Breast epithelium (tissue), 4 donors: ENCODE measurements at places on chromosomes 7 and 10. TPM values are rescaled to one million over a fixed set of nuclear protein-coding genes. Genes with fewer than 3 reads are reported as not detected.

- H3K4me3 ChIP-seq = no peak overlapping the region
- no peaks in the 10 kb centered on the region for H3K27me3 ChIP-seq
- no peak for DNase-seq
- no peaks in the 10 kb centered on the region for H3K4me1 ChIP-seq
Measured at GRCh38 chr7:240887-241421, 48.6 kb downstream of the FAM20C start.

- no peaks in the 10 kb centered on the region for H3K36me3 ChIP-seq
- peak; percentile 80 for DNase-seq
Measured at GRCh38 chr10:110398419-110399105, 93.8 kb upstream of the SMNDC1 start.

The CUEDC2 gene
- total RNA-seq = 54.4 TPM

DNA sequence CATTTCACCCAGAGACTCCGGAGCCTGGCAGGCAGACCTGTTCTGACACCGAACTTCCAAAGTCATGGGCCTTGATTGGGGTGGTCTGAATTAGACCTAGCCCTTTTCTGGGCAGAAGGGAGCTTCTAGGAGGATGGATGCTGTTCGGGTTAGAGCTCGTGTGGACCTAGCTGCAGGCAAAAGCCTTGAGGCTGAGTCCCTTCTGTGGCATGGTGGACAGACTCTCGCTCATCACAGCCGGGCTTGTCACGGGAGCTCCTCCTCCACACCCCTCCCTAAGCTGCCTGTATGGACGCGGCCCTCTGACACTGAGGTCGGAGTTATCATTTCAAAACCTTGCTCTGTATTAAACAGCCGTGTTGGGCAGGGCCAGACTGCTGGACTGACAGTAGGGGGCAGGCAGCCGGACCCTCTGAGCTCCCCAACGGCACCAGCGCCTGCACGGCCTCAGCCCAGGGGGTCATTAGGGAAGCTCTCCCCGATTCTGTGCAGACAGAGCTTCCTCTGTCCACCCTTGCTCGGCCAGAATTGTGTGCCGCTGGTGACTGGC lies 2.2 kb downstream of the IRF5 start:
- H3K27ac ChIP-seq = no peak overlapping the region
- H3K4me3 ChIP-seq = peak overlapping the region; percentile 51
- no peak for DNase-seq
- H3K27me3 ChIP-seq = no peaks in the 10 kb centered on the region

DNA sequence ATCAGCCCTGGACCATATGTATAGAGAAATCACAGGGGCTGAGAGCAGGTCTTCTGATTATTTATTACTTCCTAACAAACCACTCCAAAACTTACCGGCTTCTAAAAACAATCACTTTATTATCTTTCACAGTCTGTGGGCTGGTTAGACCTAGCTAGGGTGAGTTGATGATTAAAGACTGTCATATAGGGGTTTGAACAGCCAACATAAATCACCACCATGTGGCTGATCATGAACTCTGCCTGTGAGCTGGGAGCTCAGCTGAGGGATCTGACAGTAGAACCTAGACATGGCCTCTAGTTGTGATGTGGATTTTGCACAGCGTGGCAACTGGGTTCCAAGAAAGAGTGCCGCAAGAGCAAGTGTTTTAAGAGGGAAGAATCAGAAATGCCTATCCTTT lies 305.4 kb downstream of the CSTF2T start:
- H3K27me3 ChIP-seq = no peaks in the 10 kb centered on the region
- H3K27ac ChIP-seq = no peak overlapping the region
- no peak overlapping the region for H3K4me3 ChIP-seq
- peaks cover 8% of the 10 kb centered on the region for H3K4me1 ChIP-seq
- no peaks in the 10 kb centered on the region for H3K36me3 ChIP-seq

- no peak overlapping the region for H3K4me3 ChIP-seq
- no peak overlapping the region for H3K27ac ChIP-seq
- H3K36me3 ChIP-seq = no peaks in the 10 kb centered on the region
Measured at GRCh38 chr7:69651101-69651590, 52.9 kb downstream of the AUTS2 start.

The LRRC18 gene
- not detected for total RNA-seq

- DNase-seq = no peak
- H3K36me3 ChIP-seq = no peaks in the 10 kb centered on the region
- H3K4me3 ChIP-seq = no peak overlapping the region
- no peaks in the 10 kb centered on the region for H3K27me3 ChIP-seq
- no peaks in the 10 kb centered on the region for H3K4me1 ChIP-seq
Measured at GRCh38 chr10:71685554-71686232, 33.9 kb downstream of the C10orf105 start.

The CELF2 gene
- total RNA-seq = 178 TPM

GRCh38 chr7:116527521-116527920 lies 2.7 kb downstream of the CAV1 start:
- no peaks in the 10 kb centered on the region for H3K27me3 ChIP-seq
- peak overlapping the region; percentile 87 for H3K27ac ChIP-seq
- no peaks in the 10 kb centered on the region for H3K4me1 ChIP-seq
- no peak for DNase-seq

GRCh38 chr7:69067397-69067796 lies 530.9 kb upstream of the AUTS2 start:
- no peaks in the 10 kb centered on the region for H3K36me3 ChIP-seq
- H3K4me1 ChIP-seq = no peaks in the 10 kb centered on the region
- DNase-seq = peak; percentile 61

DNA sequence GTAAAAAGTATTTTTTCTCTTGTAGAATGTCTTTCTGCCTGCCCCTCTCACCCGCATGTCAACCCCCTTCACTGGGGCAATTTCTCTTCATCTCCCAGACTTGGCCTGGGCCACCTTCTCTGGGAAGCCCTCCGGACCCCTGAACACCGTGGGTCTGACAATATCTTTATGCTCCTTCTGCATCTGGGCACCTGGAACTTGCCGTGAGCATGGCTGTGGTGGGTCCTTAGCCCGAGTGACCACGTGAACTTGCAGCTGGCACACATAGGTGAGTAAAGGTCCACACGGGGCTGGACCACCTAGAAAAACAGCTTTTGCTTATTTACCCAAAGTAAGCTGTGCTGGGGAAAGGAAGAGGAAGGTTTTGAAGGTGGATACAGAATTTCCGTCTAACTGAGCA lies 600.2 kb downstream of the DNAJB6 start:
- no peak overlapping the region for H3K27ac ChIP-seq
- no peaks in the 10 kb centered on the region for H3K4me1 ChIP-seq
- H3K27me3 ChIP-seq = no peaks in the 10 kb centered on the region
- no peak overlapping the region for H3K4me3 ChIP-seq

The PNLIPRP3 gene
- 0.29 TPM for total RNA-seq

- DNase-seq = no peak
- peak overlapping the region; percentile 87 for H3K27ac ChIP-seq
- no peaks in the 10 kb centered on the region for H3K36me3 ChIP-seq
- H3K4me1 ChIP-seq = peaks cover 5% of the 10 kb centered on the region
Measured at GRCh38 chr10:47165168-47165710, 134.8 kb upstream of the GDF10 start.

- no peaks in the 10 kb centered on the region for H3K4me1 ChIP-seq
- H3K4me3 ChIP-seq = no peak overlapping the region
- no peak overlapping the region for H3K27ac ChIP-seq
- no peaks in the 10 kb centered on the region for H3K36me3 ChIP-seq
Measured at GRCh38 chr10:89556600-89556999, 21.2 kb upstream of the SLC16A12 start.

- H3K27ac ChIP-seq = no peak overlapping the region
- no peak for DNase-seq
- no peaks in the 10 kb centered on the region for H3K36me3 ChIP-seq
- H3K4me1 ChIP-seq = peaks cover 11% of the 10 kb centered on the region
- no peaks in the 10 kb centered on the region for H3K27me3 ChIP-seq
- H3K4me3 ChIP-seq = no peak overlapping the region
Measured at GRCh38 chr10:70481105-70481504, 2.5 kb downstream of the PALD1 start.

DNA sequence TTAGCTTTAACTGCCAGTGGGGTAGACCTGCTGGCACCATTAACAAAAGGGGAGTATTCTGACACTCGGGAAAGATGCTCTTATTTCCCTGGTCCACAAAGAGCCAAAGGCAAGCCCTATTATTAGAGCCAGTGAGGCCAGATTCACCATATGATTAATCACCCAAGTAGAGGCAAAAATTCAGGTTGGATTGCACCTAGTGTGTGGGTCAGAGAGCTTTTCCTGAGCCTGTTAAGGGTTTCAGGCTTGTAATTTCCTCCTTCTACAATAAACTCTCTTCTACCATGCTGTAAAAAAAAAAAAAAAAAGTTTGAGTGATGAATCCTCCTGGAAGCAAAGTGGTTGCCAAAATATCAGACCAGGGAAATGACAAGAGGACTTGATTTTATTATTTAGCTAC lies 163.5 kb downstream of the MBL2 start:
- no peak for DNase-seq
- H3K4me3 ChIP-seq = no peak overlapping the region
- no peaks in the 10 kb centered on the region for H3K27me3 ChIP-seq
- no peaks in the 10 kb centered on the region for H3K36me3 ChIP-seq
- H3K27ac ChIP-seq = no peak overlapping the region

- H3K36me3 ChIP-seq = no peaks in the 10 kb centered on the region
- no peak overlapping the region for H3K27ac ChIP-seq
- no peak overlapping the region for H3K4me3 ChIP-seq
- H3K27me3 ChIP-seq = no peaks in the 10 kb centered on the region
- H3K4me1 ChIP-seq = no peaks in the 10 kb centered on the region
Measured at GRCh38 chr10:75982611-75983369, 551.4 kb downstream of the LRMDA start.

DNA sequence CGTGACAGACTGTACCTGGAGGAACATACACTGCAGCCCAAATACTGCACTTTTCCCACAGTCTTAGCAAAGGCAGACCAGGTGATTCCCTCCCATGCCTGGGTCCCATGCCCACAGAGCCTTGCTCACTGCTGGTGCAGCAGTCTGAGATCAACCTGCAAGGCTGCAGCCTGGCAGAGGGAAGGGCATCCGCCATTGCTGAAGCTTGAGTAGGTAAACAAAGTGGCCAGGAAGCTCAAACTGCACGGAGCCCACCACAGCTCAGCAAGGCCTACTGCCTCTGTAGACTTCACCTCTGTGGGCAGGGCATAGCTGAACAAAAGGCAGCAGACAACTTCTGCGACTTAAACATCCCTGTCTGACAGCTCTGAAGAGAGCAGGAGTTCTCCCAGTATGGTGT lies 597.8 kb upstream of the MBL2 start:
- H3K4me3 ChIP-seq = no peak overlapping the region
- no peaks in the 10 kb centered on the region for H3K27me3 ChIP-seq
- no peak for DNase-seq
- H3K4me1 ChIP-seq = no peaks in the 10 kb centered on the region
- no peaks in the 10 kb centered on the region for H3K36me3 ChIP-seq
- no peak overlapping the region for H3K27ac ChIP-seq

DNA sequence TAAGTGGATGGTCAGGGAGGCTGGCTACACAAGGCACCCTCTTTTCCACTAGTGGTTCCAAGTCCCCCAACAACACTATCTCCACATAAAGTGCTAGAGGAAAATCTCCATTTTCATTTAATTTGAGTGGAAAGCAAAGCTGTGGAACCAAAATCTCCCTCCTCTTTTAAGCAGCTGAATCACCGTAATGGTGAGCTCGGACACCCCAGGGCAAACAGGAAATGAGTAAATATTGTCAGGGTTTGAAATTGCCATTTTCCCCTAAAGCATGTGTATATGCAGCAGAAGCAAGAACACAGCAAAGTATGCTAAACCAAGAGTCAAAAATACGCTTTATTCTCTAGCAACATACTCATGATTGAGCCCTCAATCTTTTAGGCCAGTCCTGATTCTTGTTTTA lies 143.7 kb downstream of the GPAM start:
- no peak overlapping the region for H3K27ac ChIP-seq
- no peaks in the 10 kb centered on the region for H3K36me3 ChIP-seq
- H3K4me1 ChIP-seq = no peaks in the 10 kb centered on the region
- no peak overlapping the region for H3K4me3 ChIP-seq
- DNase-seq = no peak

- no peak for DNase-seq
- H3K4me3 ChIP-seq = no peak overlapping the region
- H3K4me1 ChIP-seq = no peaks in the 10 kb centered on the region
- no peaks in the 10 kb centered on the region for H3K27me3 ChIP-seq
- H3K27ac ChIP-seq = no peak overlapping the region
Measured at GRCh38 chr7:17462131-17462631, 163.7 kb downstream of the AHR start.

- no peaks in the 10 kb centered on the region for H3K36me3 ChIP-seq
- H3K4me3 ChIP-seq = no peak overlapping the region
- no peaks in the 10 kb centered on the region for H3K27me3 ChIP-seq
- H3K4me1 ChIP-seq = no peaks in the 10 kb centered on the region
- no peak overlapping the region for H3K27ac ChIP-seq
Measured at GRCh38 chr7:128936798-128937197, 929 bp upstream of the IRF5 start.

DNA sequence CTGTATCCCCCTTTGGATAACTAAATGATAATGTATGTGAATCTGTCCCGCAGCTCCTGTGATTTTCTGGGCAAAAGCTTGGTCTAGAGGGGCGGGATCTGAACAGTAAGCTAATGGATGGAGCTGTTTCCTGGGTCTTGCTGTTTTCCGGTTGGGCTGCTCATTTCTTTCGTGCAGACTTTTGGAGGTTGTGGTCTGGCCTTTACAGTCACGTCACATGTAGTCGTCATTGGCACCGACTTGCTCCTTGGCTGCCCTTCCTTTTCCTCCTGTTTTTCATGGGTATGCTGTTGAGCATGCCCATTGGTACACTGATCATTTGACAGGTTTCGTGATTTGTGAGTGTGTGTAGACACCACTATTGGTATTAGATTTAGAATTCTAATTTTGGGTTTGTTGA lies 2.0 kb downstream of the FBH1 start:
- H3K27ac ChIP-seq = no peak overlapping the region
- H3K36me3 ChIP-seq = no peaks in the 10 kb centered on the region
- no peaks in the 10 kb centered on the region for H3K27me3 ChIP-seq
- no peak overlapping the region for H3K4me3 ChIP-seq

DNA sequence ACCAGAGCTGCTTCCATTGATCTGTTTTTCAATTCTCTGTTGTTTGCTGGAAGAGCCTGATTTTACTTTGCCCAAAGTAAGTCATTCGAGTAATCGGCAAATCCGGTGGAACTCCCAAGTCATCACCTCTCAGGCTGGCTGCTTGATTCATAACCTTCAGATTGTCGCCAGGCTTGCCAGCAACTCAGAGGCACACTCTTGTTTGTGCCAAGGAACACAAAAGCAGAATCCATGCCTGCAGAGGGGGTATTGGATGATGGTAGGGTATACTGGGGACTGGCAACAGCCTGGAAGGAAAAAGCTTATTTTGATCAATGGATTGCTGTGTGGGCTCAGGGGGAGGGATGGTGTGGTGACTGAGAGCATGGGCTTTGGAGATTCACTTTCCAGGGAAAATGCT lies 542.4 kb downstream of the SORCS3 start:
- H3K27ac ChIP-seq = no peak overlapping the region
- H3K4me1 ChIP-seq = no peaks in the 10 kb centered on the region
- H3K36me3 ChIP-seq = no peaks in the 10 kb centered on the region
- DNase-seq = no peak
